ENCODE measurements at places on chromosomes 16 and 17. TPM values are rescaled to one million over a fixed set of nuclear protein-coding genes. Genes with fewer than 3 reads are reported as not detected.

AANAT gene
- total RNA-seq, result not detected

DNA sequence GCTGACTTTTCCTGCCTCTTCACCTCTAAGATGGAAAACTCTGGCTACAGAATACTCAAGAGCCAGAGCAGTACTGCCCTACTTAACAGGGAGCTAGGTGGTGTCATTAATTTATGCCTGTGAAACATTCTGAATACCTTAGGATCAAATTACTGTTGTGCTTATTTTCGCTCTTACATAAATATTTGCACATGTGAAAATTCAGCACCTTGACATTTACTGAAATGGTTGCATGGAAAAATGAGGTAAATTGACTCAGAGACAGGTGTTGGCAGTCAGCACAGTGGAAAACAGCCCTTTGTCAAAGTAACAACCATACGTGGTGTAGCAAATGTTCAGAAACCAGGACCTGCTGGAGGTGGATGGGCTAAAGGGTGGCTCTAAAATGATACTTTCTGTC is 193.6 kb downstream of the CDH8 start:
- DNase-seq, result no peak

CNTROB gene
- 216 TPM for total RNA-seq

SEPTIN12 gene
- not detected for total RNA-seq

LPO gene
- total RNA-seq, result not detected

GRCh38 chr16:80954985-80955384 is 51.7 kb downstream of the CMC2 start:
- no peak for DNase-seq

GRCh38 chr17:65990593-65990992 is 201.3 kb downstream of the CEP112 start:
- DNase-seq, result no peak

WFIKKN1 gene
- total RNA-seq, result 8.6 TPM

DNA sequence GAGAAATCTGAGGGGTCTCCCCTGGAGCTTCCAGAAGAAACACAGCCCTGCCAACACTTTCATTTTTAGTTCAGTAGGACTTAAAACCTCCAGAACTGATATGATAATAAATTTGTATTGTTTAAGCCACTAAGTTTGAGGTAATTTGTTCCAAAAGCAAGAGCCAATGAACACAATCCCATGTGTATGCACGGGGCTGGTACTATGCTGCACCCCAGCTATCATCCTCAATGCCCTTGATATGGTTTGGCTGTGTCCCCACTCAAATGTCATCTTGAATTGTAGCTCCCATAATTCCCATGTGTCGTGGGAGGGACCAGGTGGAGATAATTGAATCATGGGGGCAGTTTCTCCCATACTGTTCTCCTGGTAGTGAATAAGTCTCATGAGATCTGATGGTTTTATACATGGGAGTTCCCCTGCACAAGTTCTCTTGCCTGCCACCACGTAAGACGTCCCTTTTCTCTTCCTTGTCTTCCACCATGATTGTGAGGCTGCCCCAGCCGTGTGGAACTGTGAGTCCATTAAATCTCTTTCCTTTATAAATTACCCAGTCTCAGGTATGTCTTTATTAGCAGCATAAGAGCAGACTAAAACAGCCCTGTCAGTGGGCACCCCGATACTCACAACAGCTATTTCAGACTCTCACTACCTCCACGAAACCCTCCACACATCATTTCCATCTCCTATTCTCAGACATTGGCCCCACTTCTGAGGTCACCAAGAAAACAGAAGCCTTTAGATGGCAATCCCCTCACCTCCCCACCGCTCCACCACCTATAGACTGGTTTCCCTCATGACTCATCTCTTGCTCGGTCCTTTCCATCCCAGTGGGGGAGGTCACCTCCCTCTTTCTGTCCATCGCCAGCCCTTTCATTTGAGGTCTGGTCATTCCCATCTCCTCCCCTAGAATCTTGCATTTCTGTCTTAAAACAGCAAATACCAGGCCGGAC is 8.9 kb upstream of the CACNG1 start:
- DNase-seq, result no peak

DNA sequence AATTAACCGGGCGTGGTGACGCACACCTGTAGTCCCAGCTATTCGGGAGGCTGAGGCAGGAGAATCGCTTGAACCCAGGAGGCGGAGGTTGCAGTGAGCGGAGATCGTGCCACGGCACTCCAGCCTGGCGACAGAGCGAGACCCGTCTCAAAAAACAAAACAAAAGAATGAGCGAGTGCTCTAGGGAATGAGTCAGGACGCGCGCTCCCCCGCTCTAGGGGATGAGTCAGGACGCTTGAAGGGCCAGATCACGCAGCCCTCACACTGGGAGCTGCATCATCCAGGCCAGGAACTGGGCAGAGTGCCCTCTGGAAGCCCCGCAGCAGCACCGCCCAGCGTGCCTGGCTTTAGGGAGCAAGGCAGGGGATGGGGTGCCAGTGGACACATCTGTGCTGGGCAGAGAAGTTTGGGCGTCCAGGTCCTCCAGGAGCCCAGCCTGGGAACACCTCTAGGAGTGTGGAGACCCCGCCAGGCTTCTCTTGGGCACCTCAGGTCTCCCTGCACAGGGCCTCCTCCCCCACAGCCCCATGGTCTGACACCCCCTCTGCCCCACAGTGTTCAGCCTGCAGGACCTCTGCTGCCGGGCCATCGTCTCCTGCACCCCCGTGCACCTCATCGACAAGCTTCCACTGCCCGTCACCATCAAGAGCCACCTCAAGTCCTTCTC is 3.9 kb upstream of the WFIKKN1 start:
- no peak for DNase-seq
